Mucosa of gallbladder (tissue), 1 donor: ENCODE measurements at places on chromosomes 1 and 21.

DNA sequence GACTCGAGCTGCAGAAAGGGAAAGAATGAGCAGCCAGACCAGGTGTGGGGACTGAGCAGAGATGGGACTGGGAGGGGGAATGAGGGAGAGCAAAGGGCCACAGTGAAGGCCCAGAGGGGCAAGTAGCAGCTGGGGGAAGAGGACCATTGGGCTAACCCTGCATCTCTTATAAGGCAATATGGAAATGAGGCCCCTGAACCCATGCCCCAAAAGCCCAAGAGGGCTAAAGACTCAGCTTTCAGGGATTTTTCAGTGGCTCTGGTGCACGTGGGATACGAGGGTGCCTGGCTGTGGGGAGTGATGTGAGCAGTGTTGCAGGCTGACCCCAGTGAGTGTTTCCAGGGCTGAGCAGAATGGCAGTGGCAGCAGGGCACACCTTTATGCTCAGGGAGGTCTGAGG lies 496 bp upstream of the TNNI1 start:
- DNase-seq, result no peak

DNA sequence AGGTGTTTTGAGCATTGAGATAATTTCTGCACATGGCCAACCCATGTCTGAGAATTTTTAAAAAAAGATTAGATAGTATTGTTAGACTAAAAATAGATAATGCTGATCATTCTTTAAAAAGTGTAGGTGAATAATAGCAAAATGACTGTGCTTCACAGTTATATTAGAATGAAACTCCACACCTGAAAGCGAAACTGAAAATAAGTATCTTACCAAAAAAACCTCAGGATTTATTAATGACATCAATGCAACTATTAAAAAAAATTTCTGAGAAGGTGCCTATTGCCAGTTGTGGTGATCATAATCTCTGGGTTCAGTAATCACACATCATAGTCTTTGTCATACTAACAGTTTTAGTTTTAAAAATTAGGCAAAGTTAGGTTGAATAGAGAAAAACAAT lies 36.5 kb downstream of the PLA2G4A start:
- DNase-seq, result no peak

- DNase-seq, result no peak
These were observed 39.0 kb upstream of the PPM1J start for GRCh38 chr1:112754116-112754628.

DNA sequence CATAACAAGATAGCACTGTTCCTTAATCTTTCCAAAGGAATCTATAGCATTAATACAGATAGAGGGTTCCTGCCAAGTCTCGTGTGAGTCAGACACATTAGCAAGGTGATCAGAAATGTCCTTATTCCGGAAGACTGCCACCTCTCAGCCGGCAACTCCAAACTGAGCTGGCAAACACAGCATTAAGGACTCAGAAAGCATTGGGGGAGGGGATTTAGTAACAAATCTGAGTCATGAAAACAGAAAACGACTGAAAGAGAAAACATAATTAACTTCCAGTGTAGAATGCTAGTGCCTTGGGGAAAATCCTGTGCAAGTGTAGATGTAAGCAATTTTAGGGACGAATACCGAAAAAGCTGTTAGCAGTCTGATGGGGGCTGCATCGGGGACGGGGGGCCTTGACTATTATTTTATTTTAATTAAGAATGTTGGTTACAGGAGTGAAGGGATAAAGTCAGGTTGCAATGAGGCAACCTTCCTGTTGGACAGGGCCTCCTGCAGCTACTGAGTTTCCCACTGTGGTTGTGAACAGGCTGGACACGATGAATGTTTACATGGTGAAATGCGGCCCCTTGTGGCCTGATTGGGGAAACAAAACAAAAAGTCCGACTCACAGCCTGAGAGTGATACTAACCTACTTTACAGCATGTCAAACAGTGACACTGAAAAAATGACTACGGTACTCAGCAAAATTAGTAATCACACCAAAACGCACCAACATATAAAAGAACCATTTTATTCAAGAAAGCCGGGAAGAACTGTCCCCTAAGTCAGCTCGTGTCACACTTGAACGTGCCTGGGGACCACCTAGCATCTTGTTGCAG lies 20.7 kb downstream of the MIS18A start:
- DNase-seq, result peak; percentile 77

- DNase-seq, result no peak
These were observed 6.9 kb upstream of the C1orf216 start for GRCh38 chr1:35725596-35725995.

GRCh38 chr1:38183096-38183495 lies 136.5 kb upstream of the POU3F1 start:
- no peak for DNase-seq

DNA sequence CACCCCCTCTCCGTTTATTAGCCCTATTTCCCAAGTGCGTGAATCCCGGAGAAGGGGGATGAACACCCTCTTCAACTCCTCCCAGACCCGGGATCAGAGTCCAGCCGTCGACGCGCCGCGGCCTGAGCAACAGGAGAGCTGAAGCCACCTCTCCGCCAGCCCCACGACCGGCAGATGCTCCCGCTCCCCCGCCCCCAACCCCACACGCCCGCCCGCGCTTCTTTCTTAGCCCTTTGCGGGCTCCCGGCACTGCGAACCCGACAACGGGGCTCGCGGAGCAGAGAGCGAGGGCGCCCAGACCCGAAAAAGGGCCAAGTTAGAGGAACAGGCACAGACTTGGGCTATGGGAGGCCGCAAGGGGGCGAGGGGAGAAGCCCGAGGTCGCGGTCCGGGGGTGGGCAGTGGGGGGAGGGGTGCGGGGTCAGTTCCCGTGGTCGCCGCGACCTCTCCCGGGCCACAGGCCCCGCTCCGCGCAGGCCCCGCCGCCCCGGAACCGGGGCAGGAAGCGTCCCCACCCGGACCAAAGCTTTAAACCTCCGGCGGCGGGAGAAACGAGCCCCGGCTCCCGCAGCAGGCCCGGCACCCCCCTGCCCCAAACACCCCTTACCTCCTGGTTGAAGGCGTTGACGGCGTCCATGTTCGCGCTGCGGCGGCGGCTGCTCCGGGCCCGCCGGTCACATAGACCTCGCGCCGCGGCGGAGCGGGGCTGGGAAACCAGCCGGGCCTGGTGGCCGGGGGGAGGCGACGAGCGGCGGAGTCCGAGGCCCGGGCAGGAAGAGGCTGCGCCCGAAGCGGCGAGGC lies 662 bp downstream of the SCAF4 start:
- peak; percentile 35 for DNase-seq

DNA sequence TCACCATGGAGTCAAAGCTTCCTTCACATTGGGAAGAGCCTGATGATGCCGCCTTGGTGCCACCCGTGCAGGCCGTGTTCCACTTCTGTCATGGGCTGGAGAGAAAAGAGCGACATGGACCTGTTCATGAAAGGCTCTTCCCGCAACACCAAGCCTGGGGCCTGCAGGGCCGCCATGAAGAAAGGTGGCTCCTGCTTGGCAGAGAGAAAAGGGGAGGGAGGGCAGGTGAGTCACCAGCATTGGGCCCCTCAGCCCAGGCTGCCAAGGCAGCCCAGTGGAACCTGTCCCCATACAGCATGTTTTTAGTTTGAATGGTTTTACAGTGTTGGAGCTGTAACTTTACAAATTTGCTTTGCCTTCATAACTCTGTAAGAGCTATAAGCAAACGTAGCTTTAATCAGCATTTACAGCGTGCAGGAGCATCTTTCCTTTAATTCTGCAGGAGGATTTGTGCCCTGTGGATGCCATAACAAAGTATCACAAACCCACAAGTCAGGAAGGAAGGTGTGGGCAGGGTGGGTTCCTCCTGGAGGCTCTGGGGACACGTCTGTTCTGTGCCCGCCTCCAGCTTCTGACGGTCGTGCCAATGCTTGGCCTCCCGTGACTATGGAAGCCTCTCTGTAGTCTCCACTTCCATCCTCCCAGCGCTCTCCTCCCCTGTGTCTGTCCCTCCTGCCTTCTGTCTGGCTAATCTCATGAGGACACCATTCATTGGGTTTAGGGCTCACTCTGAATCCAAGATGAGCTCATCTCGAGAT lies 49.1 kb downstream of the RIPK4 start:
- DNase-seq, result no peak

GRCh38 chr1:204927673-204928641 lies 57.3 kb downstream of the NFASC start:
- DNase-seq, result no peak

DNA sequence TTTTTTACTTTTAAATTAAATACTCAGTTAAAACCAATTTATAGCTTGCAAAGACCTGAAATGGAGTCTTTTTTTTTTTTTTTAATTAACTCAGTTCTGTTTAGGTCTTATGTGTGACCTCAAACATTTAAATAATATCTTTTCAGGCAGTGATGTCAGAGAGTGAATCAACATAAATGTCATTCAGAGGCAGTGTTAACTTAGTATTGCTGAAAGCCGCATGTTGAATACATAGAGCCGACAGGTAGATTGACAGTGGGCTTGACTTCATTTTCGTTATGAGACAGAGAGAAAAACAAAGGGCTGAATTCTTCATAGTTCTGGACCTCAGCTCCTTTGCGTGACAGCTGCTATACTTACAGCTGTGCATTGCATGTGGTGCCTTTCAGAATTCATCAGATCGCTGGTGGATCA lies 51.5 kb downstream of the PRDM2 start:
- no peak for DNase-seq

DNA sequence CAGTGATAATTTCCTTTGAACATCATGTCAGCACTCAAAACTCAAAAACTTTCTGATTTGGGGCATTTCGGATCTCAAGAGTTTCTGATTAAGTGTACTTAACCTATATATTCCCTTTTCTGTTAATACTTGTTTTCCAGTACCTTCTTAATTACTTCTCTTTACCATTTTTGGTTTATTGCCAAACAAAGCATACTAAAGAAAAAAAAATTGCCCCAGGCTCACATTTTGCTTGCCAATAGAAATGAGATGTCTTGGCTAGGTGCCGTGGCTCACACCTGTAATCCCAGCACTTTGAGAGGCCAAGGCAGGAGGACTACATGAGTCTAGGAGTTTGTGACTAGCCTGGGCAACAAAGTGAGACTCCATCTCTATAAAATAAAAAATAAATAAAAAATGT lies 4.8 kb downstream of the PSMD4 start:
- no peak for DNase-seq

- DNase-seq, result peak; percentile 27
These were observed 90.8 kb downstream of the LHX9 start for GRCh38 chr1:198007687-198008607.

GRCh38 chr21:37166733-37167132 lies 93.7 kb downstream of the TTC3 start:
- no peak for DNase-seq

DNA sequence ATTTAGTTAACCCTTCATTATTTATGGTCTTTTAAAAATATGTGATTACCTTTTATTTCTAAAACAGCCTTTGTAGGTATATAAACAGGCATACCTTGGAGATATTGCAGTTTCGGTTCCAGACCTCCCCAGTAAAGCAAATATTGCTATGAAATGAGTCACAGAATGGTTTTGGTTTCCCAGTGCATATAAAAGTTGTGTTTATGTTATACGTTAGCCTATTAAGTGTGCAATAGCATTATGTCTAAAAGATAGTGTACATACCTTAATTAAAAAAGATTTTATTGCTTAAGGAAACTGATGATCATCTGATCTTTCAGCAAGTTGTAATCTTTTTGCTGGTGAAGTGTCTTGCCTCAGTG lies 44.1 kb downstream of the XCL2 start:
- no peak for DNase-seq

DNA sequence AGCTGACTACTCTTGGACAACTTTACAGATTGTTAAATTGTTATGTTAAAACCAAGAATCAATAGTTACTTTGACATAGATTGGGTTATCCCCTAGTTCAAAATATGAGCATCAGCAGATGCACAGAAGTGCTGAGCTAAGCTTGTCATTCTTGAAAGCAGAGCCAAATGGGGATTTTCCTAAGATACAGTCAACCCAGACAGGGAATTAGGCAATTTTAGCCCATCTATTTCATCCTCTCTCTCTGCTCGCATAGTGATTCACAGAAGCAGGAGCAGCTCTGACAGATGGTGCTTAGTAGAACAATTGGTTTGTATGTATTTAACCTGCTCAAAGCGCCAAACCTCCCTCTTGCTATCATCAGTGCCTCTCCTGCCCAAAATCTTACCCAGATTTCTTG lies 27.9 kb upstream of the PRRC2C start:
- DNase-seq, result no peak

DNA sequence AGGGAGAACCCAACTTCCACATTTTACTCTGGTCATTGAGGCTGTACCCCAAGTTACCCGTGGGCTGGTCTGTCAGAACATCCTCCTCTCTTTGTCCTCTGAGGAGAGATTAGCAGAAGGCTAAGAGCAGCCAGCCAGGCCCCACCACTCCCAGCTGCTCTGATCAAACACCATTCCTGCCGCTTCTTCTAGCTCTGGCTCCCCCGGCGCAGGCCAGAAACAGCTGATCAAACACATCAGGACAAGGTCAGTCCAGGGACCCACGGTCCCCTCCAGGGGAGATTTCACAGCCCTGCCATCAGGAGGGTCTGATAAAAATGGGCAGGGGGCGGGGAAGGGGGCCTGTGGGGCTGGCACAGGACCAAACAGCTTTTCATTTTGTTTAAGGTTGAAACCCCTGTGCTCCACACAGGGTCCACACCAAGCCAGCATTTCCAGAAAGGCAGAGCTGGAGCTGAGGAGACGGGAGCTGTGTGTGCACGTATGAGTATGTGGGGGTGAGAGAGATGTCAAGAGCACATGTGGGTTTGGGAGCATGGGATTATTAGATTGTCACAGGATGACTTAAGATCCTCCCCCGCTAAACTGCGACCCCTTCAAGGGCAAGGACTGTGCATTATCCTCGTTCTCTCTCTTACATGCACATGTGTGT lies 29.9 kb upstream of the EPHA8 start:
- DNase-seq, result no peak

DNA sequence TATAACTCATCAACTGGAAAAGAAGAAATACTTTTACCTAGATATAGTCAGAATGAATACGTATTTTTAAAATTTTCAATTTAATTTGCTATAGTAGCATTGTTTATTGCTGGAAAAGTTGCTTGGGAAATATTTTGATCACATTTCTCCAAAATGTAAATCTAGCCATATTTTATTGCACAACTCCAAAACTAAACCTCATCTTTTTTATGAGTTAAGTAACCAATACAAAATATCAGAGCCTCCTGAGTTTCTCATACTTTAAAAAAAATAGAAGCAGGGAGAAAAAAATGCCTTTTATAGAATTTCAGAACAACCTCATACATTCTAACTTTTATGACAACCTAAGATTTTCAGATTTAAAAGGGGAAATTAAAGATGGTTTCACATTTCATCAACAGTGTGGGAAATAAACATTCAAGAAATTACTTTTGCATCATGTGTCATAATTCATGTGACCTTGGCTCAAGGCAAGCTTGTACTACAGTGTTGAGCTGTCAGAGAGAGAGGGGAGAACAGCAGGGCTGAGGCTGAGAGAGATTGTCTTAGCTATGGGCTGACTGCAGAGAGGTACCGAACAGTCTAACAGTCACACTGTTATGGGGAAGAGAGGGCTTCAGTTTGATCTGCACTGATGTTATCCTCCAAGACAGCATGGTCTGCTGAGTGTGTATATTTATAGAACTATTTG lies 519.0 kb downstream of the LTN1 start:
- no peak for DNase-seq

GRCh38 chr1:117838911-117839310 lies 90.5 kb downstream of the GDAP2 start:
- DNase-seq, result no peak

GRCh38 chr1:221437171-221437570 lies 304.7 kb downstream of the DUSP10 start:
- DNase-seq, result no peak
